ENCODE measurements at places on chromosomes 3 and 15.

- peak; percentile 62 for DNase-seq
Measured at GRCh38 chr3:63824309-63824708, 5.2 kb downstream of the C3orf49 start.

DNA sequence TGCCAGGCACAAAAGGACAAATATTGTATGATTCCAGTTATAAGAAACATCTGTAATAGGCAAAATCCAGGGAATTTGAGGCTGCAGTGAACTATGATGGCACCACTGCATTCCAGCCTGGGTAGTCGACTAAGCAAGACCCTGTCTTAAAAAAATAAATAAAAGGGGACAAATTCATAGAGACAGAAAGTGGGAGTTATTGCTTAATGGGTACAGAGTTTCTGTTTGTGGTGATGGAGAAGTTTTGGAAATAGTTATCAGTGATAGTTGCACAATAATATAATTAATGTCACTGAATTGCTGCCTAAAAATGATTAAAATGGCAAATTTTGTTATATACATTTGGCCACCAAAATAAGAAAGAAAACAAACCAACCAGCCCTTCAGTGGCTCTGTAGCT, 27.6 kb upstream of the CNBP start:
- no peak for DNase-seq

GRCh38 chr3:170848292-170848917, 21.6 kb downstream of the RPL22L1 start:
- peak; percentile 41 for DNase-seq

- no peak for DNase-seq
Measured at GRCh38 chr3:45538641-45538986, 55.9 kb upstream of the LIMD1 start.

GRCh38 chr15:42623951-42624350, 48.5 kb downstream of the STARD9 start:
- no peak for DNase-seq
